Omental fat pad (tissue), 4 donors: ENCODE measurements at places on chromosomes 12 and 14.

GRCh38 chr14:21086908-21087293, 11.6 kb downstream of the ZNF219 start:
- DNase-seq = no peak

GRCh38 chr12:1518591-1519516, 75.5 kb downstream of the FBXL14 start:
- DNase-seq = no peak

DNA sequence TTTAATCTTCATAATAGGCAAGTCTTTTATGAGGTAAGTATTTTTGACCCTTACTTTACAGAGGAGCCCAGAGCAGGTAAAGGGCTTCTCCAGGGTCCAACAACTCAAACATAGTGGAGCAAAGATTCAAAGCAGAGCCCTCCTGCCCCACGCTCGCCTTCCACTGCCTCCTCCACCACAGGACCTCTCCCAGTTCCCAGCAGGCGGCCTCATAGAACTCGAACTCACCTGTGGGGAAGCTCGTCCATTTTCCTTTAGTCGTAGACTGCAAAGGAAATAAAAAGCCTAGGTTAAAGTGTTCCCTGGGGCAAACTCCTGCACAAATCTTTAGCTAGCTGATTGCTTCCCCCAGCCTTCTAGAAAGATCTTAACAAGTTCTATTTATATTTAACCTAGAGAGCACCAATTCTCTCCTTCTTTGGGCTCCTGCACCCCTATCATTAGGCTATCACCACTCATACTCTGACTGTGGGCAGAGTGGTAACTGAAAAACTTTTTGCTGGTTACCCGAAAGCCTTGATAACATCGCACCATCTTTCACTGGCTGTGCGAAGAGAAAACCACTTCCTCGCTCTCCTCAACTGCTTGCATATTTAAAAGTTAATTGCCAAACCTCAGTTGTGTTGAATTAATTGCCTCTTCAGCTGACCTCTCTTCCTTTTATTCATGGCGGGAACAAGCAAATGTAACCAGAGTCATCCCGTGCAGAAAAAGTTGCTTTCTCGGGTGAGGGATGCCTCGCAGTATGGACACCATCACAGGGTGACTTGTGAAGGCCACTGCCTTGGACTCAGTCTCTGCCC, 299.6 kb downstream of the DPF3 start:
- no peak for DNase-seq

- no peak for DNase-seq
These were observed 39.4 kb downstream of the USP15 start for GRCh38 chr12:62299617-62300016.

DNA sequence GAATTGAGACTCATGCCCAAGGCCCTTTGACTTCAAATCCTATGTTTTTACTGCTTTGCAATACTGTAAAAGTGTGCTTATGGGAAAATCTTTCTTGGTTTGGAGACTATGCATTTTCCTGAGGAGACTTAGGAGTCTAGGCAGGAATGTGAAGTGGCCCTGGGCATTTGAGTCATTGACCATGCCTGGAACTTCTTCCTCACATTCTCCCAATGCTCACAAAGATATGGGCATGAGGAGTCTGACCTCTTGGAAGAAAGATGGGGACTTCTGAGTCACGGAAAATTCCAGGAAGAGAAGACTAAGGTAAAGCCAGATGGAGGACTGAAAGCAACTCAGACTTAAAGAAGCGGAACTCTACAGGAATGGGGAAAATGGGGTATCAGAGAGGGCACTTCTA, 38.2 kb upstream of the ZNF641 start:
- no peak for DNase-seq

DNA sequence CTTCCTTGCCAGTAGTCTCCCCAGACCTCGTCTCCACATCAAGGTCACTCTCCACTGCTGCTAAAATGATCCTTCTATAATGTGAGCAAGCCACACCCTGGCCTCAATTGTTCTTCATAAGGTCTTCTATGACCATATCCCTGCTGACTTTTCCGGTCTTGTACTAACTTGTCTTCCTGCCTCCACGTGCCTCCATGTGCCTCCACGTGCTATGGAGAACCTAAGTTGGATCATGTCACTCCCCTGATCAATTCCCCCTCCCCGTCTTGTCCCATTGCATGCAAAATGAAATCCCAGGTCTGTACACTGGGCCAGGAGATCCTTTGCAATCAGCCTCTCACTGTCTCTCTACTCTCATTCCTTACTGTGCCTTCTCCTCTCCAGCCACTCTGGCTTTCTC, 110.6 kb downstream of the TTC8 start:
- no peak for DNase-seq

DNA sequence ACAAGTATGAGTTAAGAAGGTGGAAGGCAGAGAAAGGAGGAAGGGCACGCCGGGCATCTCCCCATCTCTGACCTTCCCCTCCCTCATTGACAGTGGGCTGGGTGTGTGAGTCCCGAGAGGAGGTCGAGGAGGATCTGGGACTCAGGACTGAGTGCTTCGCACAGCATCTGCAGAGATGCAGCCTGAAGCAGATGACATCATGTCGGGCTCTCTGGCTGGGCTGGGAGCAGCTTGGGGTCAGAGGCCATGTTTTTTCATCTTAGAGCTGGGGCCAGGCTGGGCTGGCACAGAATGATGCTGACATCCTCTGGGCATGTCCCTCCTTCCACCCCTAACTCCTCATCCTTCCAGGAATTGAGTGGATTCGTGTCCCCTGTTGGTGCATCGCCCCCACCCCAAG, 43.5 kb downstream of the CMKLR1 start:
- no peak for DNase-seq

DNA sequence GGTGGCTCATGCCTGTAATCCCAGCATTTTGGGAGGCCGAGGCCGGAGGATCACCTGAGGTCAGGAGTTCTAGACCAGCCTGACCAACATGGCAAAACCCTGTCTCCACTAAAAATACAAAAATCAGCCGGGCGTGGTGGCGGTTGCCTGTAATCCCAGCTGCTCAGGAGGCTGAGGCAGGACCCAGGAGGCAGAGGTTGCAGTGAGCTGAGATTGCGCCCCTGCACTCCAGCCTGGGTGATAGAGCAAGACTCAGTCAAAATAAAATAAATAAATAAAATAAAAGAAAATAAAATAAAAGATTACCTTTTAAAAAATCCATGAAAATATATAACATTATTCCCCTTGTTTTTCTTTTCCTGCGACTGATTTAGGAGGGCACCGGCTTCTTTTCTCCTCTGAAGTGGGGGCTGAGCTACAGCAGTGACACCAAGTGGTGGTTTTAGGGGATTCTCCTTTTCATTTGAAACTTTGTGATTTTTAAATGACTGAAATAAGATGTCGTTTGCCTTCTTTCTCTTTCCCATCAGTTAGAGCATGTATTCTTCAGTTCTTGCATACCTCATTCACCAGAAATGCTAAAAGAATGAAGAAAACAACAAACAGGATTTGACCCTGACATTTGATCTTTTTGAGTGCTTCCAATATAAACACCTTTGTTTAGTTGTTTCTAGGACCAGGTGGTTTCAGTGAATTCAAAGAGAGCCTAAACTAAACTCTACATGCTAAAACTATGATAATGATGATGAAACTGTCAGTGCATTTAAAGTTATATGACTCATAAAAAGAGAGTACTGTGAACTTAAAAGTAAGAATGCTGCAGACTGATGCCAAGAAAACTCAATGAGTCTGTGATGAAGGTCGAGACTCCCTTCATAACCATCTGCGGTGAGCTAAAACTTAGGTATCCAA, 22.6 kb upstream of the PKP2 start:
- DNase-seq = no peak

- DNase-seq = no peak
These were observed 15.2 kb downstream of the MDGA2 start for GRCh38 chr14:47660158-47660557.

DNA sequence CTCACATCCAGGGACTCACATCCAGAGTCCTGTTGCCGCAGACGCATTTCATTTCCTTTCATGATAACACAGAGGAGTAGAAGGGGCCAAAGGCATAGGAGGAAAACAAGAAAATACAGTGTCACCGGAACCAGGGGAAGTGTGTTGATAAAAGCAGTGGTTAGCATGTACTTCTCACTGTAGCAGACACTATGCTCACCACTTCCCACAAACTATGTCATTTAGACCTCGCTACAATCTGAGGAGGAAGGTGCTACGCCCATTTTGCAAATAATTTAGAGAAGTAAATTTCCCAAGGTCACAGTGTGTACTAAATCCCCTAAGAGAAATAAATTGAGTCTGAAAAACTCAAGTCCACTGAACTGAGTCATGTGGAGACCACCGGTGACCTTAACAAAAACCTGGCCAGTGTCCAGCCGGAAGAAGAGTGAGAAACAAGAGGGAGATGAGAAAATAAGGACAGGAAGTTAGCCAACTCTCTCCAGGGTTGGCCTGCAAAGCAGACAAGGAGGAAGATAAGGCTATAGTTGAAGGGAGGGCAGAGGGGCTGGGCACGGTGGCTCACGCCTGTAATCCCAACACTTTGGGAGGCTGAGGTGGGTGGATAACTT, 25.8 kb upstream of the TMCC3 start:
- DNase-seq = peak; percentile 37

DNA sequence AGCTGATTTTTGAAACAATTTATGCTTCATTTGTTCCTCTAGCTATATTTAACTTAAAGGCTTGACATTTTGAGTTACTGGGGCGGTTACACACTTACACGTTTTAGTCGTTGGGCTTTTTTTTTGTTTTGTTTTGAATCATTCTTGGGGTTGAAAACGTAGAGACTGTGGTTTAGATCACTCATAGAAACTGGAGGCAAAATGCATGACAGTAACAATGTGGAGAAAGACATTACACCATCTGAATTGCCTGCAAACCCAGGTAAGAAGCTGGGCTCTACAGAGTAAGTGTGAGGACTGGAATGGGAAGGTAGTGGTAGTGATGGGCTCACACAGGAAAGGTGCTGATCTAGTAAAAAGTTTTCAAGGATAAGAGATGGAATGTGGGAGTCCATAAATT, at the start of gene CLEC2D:
TSS of gene CLEC2D (plus strand) at position 180 of the 400 bp plus-strand sequence. CDS start at position 202, 22 bp downstream.
- DNase-seq = no peak

- DNase-seq = no peak
These were observed 5.6 kb downstream of the CNOT2 start for GRCh38 chr12:70248876-70249275.

- DNase-seq = no peak
These were observed 17.6 kb upstream of the BCL11B start for GRCh38 chr14:99289394-99290189.

DNA sequence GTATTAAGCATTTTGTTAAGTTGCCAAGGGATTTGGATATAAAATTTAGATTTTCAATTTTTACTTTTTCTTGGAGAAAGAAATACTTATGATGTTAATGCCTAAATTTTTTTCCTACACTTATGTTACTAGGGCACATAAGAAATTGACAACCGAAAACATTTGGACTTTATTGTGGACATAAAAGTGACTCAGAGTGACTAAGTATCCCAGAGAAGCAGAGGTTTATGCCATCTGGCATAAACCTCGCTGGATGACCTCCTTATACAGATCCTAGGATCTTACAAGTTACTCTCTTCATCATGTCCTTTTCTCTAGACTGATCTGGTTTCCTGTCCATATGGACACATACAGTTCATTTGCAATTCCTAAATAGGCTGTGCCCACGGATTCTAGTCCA, 89.8 kb downstream of the RERG start:
- no peak for DNase-seq

GRCh38 chr14:31492759-31493498, 5.1 kb upstream of the GPR33 start:
- no peak for DNase-seq

GRCh38 chr12:5720381-5721005, 224.6 kb downstream of the ANO2 start:
- DNase-seq = no peak

DNA sequence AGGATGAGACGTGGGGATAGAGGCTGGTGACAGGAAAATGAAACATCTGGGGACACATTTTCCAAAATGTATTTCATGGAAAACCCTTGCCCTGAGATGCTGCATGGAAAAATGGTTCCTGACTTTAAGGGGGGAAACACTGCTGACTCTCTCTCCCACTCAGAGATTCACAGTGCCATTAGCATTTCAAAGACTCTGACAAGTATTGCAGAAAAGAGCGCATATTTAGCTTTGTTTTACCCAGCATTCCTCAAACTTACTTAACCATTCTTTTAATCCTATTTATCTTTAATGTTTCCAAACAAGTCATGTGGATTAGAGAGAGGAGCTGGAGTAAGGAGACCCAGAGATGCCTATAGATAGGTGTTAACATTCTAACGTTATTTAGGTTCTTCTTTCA, 141.8 kb upstream of the DYRK2 start:
- no peak for DNase-seq

DNA sequence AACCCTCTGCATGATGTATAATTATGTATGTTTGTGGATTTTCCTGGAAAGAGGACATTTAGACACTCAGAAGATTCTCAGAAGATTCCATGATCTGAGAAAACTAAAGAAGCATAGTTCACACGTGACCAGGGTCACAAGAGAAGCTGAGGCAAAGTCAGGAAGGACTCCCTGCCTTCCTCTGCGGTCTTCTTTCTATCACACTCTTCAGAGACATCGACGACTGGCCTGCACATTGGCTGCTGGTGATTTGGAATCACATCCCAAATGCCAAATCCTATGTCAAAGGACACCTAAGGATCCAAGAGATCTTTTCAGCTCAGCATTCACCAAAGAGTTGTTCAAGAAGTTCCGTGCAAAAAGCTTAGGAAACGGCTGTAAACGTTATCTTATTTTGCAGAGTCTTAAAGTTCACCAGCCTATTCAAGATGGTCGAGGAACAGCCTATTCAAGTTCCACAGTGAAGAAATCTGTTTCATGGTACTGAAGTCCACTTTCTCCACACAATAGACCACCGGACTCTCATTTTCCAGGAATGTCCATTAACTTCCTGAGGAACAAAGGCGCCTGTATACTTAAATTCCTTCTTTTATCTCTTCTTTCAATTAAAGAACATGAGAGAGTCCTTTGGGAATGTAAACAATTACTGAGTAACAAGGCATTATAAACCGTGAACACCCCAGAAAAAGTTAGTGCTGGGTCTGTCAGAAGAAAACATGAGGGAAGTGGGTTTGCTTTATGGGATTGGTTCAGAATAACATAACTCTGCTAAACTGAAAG, 42.1 kb downstream of the IGF1 start:
- no peak for DNase-seq

- DNase-seq = no peak
These were observed 20.9 kb downstream of the ZC2HC1C start for GRCh38 chr14:75090353-75090752.
